ENCODE measurements at places on chromosomes 2 and 18. TPM values are rescaled to one million over a fixed set of nuclear protein-coding genes. Genes with fewer than 3 reads are reported as not detected.

- no peak for DNase-seq
Measured at GRCh38 chr2:221677688-221678087, 105.6 kb upstream of the EPHA4 start.

GAD1 gene
- 80.7 TPM for total RNA-seq

DGUOK gene
- total RNA-seq: 51.0 TPM

DNA sequence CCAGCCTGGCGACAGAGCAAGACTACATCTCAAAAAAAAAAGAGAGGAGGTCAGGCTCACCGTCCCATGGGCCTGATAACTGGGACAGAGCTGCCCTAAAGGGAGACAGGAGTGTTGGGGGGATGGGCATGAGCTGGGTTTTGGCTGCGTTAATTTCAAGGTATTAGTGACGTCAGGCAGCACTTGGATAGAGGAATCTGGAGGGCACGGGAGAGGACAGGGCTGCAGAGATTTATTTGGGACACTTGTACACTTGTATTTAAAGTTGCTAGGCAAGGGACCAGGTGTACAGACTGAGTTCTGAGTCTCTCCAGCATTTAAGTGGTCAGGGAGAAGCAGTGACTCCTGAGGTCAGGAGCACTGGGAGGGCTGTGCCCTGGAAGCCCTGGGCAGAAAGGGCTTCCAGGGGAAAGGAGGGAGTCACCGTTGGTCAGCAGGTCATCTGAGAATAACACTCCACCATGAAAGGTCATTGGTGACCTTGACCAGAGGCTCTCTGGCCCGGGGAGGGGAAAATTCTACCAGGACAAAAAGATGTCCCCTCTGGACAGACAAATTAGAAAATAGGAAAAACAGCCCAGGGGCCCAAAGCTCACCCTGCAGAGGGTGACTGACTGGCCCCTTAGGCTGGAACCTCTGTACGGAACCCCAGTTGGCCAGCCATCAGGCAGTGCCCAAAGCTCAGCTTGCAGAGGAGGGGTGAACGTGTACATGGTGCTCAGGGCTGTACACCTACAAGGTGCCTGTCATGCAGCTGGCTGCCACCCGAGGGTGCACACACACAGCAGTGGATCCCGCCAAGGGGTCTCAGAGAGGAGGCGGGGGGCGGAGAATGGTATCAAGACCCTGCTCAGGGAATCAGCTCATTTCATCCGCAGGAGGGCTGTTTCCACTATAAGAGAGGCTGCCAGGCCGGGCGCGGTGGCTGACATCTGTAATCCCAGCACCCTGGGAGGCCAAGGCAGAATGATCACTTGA lies 23.0 kb upstream of the CNNM3 start:
- no peak for DNase-seq

DNA sequence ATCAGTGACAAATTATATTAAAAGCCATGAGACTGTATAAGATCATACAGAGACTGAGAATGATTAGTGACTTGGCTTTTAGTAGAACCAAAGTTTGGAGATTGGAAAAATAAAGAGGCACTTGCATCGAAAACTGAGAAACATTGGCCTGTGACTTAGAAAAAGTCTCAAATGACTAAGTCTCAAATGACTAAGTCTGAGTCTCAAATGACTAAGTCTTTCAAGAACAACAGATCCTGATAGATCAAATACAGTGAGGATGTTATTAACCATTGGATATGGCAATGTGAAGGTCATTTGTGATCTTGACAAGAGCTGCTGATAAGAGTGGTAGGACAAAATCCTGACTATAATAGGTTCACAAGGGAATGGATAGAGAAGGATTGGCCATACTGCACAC lies 135.5 kb upstream of the FANCL start:
- no peak for DNase-seq

VWC2L gene
- 4.1 TPM for total RNA-seq

GRCh38 chr2:72695676-72696075 lies 130.2 kb downstream of the EXOC6B start:
- no peak for DNase-seq

- DNase-seq: no peak
Measured at GRCh38 chr18:36780748-36781147, 48.1 kb downstream of the TPGS2 start.

PROM2 gene
- 0.82 TPM for total RNA-seq

DNA sequence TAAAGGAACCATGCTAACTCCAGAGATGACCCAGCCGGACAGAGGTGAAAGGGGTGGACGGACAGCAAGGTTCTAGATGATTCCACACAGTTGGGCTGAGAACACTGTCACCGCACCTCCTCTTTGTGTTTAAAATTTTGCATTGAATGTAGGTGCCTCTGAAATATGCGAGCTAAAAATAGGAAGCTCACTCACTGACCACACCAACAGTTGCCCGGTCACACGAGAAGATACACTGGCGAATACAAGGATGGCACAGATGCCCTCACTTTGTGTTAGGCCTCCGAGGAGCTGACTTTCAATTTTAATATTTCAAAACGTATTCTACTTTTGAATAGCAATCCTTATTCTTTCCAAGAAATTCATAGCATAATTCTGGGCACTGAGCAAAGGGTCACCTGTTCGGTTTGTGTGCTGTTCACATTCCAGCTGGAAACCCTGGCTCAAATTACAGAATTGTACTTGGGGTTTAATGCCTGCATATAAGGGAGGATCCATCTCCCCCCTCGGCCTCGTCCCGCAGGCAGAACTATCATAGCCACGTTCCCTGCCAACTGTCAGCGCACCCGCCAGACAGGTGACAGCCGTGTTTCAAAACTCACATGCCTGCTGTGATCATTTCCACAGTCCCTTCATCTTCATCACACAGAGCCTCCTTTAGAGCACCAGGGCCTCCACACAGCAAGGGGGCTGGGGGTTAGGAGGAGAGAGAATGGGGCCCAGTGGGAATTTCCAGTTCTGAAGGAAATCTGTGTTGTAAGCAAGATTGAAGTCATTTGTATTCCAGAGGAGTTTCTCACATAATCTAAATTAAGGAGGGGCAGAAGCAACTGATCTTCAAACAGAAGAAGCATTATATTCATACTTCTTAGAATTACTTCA lies 48.2 kb downstream of the ADI1 start:
- DNase-seq: no peak

DNA sequence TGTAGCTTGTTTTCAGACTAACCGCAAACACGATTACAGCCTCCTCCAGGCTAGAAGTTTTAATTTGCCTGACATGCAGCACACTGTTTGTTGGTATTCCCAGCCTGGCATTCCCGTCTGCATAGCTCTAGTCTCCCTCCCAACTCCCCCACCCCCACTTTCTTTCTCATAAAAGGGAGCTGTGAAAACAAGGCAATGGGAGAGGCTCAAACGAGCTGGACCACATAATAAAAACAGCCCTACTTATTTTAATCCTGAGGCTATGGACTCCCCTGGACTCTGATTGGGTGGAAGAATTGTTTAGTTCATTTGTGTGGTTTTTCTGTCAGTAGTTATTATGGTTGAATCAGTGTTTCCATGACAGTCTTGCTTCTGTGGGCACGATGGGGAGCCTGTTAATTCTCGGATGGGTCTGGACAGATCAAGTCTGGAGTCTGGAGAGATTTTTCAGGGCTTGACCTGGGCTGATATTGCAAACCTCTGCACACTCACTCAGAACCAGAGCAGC lies 1.2 kb downstream of the STON1 start:
- DNase-seq: peak; percentile 50

GRCh38 chr2:73889206-73889605 lies 3.6 kb upstream of the ACTG2 start:
- DNase-seq: no peak

GRCh38 chr2:167769020-167769419 lies 478.4 kb downstream of the STK39 start:
- DNase-seq: no peak

ERFE gene
- total RNA-seq: 0.82 TPM

DNA sequence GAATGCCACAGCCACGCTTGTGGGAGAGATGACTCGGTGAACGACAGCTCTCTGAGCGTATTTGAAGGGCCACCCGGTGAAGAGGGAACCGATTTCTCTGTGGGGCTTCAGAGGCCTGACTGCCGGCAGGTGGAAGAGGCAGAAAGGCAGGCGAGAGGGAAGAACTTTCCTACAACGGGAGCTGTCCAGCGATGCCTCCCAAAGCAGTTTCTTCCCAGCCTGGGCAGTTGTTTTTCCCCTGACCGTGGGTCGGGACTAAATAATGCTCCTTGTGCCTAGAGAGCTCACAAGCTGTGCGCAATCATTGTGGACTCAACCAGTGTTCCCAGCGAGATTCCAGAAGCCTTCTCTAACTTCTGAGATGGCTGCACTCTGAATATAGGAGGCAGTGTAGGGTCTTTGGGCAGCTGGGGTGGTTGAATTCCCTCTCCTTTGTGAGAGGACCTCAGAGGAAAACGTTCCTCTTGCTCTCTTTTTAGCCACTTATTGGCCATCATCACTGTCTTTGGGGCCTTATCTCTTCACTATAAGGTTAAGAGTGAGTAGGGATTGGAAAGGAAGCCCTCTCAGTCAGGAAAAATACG lies 710 bp downstream of the SEC11C start:
- DNase-seq: peak; percentile 36

PRADC1 gene
- 7.3 TPM for total RNA-seq

GRCh38 chr2:220814441-220814840 lies 757.7 kb downstream of the EPHA4 start:
- no peak for DNase-seq

- DNase-seq: no peak
Measured at GRCh38 chr2:200330351-200331060, 24.0 kb downstream of the SPATS2L start.

DNA sequence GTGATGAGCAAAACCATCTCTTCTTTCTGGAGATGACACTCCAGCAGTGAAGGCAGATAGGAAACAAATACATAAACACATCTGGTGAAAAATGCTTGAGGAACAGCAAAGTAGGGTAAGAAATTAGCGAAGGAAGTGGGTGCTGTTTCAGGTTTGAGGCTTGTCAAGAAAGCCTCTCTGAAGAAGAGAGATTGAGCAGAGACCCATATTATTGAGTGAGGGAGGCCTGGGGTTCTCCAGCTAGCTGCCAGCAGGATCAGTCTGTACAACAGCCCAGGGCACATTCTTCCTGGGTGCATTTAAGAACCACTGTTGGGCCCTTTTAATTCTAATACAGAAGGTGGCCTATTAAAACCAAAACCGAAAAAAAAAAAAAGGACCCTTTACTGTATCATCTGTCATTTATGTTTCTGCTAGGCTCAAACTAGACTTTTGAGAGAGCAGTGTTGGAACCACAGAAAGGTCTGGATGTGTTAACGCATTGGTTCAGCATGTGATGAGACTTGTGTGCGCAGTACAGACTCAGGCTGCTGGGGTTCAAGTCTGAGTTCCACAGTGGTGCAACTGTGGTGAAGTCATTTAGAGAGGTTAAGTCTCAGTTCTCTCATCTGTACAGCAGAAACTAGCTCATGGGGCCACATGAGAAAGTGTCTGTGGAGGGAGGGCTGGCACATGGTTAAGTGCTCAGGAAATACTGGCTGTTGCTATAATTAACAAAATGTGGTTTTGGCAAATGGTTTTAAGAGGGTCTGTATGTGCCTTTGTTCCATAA lies 28.9 kb downstream of the MGAT5 start:
- DNase-seq: no peak

- no peak for DNase-seq
Measured at GRCh38 chr18:7904529-7904928, 337.4 kb downstream of the PTPRM start.

DNA sequence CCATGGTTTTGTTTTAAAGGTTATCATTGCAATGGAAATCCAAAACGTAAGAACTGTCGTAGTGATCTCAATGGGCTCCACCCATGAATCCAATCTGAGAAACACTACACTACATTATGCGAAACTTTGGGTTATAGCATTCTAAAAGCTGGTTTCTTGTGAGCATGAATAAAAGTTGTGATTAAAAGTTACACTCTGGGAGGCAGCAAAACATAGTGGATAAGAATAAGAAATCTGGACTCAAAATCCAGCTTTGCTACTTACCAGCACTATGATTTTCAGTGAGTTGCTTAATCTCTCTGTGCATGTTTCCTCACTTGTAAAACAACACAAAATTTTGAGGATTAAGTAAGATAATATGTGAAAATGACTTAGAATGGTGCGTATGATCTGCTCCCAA lies 25.7 kb upstream of the THOC1 start:
- no peak for DNase-seq

CHRND gene
- not detected for total RNA-seq

DNA sequence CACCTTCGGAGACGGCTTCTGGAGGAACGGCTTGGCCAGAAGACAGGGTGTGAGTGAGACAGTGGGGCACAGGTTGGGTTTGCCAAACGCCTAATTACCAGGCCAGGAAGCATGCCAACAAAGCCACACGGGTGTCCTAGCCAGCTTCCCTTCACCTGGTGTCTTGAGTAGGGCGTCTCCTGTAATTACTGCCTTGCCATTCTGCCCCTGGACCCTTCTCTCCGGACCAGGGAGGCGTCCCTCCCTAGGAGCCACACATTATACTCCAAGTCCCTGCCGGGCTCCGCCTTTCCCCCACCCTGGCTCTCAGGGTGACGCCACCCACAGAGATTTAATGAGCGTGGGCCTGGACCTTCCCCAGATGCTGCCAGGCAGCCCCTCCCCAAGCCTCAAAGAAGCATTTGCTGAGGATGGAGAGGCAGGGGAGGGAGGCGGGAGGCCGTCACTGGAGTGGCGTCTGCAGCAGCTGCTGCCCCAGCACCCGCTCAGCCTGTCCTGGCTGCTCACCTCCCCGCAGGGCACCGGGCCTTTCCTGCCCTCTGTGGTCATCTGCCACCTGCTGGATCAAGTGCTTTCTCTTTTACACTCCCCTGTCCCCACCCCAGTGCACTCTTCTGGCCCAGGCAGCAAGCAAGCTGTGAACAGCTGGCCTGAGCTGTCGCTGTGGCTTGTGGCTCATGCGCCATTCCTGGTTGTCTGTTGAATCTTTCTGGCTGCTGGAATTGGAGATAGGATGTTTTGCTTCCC lies 20.7 kb downstream of the FOSL2 start:
- no peak for DNase-seq

DNA sequence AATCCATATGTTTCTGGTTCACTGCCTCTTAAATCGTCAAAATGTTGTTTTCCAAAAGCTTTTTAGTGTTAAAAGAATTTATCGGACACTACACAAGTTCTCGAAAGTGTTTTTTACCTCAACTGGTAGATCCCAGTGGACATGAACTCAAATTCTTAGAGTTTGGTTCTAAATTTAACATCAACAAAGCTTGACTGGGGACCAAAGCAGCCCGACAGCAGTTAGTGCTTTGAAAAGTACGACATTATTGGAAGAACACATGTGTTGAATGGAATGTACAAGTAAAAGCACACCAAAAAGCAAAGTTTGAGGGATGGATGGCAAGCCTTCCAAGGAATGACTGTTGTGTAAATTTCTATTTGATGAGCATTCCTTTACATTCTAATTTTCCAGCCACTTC lies 803.9 kb upstream of the POU3F3 start:
- DNase-seq: no peak
